ENCODE measurements at places on chromosomes 16 and 17.

DNA sequence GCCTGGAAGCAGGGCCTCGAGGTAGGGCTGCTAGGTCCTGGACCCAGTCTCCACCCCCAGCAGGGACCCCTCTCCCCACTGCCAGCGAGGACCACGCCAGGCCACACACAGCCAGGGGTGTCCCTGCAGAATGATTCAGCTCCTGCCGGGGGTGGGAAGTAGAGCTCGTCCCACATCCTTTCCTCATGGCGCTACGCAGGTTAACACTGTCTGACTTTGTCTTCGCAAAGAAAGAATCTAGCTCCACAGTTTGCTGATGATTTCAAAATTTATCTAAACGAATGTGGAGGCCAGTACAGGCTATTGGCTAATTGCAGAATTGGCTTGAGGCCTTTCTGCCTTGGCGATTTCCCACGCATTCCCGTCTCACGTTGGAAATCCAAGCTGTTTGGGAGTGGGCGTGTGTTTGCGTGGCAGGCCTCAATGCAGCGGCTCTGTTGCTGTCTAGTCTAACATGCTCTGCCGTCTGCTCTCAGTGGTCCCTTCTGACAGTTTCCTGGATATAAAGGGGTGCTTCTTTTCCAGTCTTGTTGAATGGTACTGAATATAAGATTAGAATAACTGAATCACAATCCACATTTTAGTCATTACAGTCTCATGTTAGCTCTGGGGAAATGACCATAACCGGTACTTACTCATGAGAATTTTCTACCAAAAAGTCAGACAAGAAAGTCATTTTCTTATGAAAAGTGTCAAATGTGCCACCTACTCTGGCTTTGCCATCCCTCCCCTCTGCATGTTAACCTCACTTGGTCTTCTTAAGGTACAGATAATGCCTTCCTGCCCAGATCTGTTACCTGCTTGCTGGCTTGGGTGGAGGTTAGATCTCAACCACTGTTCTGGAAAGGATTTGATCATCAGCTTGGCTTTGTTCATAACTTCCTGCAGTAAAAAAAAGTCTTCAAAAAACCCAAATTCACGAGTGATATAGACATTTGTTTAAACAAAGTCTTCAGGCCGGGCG lies 252.4 kb downstream of the NTN1 start:
- no peak for DNase-seq

DNA sequence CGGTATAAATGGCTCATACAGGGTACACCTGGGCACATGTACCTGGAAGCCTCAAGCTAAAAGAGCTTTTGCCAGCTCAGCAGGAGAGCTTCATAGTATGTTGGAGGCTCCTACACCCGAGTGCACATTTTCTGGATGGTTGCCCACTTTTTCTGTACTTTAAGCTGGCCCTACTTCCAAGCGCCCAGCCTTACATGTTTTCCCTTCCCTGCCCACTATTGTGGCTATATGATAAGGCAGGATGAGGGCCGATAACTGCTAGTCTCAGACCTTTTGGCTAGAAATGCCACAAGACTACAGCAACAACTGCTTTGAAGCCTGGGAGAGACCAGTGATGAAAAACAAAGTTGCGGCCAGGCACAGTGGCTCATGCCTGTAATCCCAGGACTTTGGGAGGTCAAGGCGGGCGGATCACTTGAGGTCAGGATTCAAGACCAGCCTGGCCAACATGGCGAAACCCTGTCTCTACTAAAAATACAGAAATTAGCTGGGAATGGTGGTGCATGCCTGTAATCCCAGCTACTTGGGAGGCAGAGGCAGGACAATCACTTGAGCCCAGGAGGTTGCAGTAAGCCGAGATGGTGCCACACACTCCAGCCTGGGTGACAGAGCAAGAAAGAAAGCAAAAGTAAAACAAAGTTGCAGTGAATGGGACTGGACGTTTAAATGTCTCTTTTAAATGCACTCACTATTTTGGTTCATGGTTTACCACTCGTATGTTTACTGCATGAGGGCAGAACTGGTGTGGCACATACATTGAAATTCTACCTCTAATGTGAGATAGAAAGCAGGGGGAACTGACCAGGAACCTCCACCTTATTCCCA lies 14.2 kb upstream of the MARCHF10 start:
- no peak for DNase-seq

GRCh38 chr16:63613701-63614100 lies 1508.2 kb downstream of the CDH11 start:
- no peak for DNase-seq

- DNase-seq = no peak
These were observed 88.6 kb upstream of the NLRP1 start for GRCh38 chr17:5672815-5673430.

DNA sequence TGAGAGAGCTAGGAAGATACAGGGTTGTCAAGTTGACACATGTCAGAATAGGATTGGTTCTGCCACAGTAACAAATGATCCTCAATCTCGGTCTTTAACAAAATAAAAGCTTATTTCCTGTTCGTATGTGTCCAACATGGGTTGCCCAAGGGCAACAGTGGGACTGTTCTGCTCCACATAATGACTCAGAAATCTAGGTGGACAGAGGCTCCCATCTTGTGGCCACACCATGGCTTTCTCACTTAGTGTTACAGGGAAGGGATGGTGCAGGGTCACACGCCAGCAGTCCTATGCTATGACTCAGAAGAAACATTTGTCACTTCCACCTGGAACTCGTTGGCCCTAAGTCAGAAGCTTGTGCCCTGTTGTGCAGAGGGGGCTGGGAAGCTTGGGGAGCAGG lies 364.9 kb downstream of the SNX29 start:
- DNase-seq = no peak

- DNase-seq = no peak
These were observed 838 bp upstream of the TMEM97 start for GRCh38 chr17:28317966-28318758.

DNA sequence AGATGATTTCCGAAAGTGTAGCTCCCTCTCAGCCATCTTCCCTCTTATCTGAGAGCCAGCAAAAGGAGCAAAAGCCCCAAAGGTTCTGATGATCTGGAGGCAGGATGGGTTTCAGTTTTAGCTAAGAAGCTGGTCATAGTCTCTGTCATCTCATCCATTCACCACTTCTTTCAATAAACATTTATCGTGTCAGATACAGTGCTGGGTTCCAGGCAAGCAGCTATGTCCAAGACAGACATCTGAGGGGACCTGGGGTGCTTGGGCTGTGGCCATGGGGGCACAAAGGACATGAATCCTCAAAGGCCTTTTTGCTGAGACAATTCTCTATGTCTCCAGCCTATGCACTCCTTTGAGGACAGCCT lies 1.0 kb upstream of the ETV4 start:
- DNase-seq = no peak

DNA sequence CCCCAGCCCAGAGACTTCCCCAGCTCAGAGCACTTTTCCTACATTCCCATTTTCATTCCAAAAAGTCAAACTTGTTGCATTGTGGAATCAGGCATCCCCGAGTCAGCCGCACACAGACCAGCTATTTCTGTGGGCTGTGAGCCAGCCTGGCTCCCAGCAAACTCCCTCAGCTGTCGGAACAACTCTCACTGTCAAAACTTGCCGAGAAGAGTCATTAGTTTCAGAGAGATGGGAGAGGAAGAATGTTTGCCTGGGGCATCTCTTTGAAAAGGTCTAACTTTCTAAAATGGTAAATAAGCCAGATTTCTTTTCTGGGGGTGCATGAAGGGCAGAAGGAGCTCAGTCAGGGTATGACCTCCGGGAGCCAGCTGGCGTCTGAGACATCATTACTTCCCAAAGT lies 280.0 kb downstream of the TMEM114 start:
- DNase-seq = no peak

- DNase-seq = no peak
These were observed 23.7 kb upstream of the WWOX start for GRCh38 chr16:78075800-78076199.

GRCh38 chr16:72244853-72245252 lies 72.9 kb upstream of the PMFBP1 start:
- DNase-seq = no peak

DNA sequence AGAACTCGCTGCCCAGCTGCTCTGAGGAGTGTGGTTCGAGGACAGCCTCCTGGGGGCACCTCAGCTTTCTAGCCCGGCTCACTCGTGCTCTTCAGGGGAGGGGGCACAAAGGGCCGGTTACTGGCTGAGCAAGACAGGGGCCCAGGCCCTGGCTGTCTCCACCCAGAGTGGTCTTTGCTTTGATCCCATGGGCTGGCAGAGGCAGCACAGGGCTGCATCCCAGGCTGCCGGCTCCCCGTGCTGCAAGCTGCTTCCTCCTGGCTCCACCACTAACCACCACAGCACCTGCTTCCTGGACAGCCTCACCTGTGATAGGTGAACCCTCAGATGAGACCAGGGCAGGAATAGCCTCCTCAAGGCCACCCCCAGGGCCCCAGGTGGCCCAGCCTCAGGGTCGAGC lies 6.8 kb downstream of the SPPL2C start:
- no peak for DNase-seq
